ENCODE measurements at places on chromosomes 3 and 15. TPM values are rescaled to one million over a fixed set of nuclear protein-coding genes. Genes with fewer than 3 reads are reported as not detected.

ASB14 gene
- total RNA-seq, result not detected

RSL24D1 gene
- total RNA-seq, result 115 TPM

PLSCR4 gene
- 5.6 TPM for total RNA-seq

NR2F2 gene
- 16.0 TPM for total RNA-seq

TMOD3 gene
- 31.1 TPM for total RNA-seq

All from Caki2 (cell line).